HFFc6 (cell line): ENCODE measurements at places on chromosomes 11 and 22. TPM values are rescaled to one million over a fixed set of nuclear protein-coding genes. Genes with fewer than 3 reads are reported as not detected.

DNA sequence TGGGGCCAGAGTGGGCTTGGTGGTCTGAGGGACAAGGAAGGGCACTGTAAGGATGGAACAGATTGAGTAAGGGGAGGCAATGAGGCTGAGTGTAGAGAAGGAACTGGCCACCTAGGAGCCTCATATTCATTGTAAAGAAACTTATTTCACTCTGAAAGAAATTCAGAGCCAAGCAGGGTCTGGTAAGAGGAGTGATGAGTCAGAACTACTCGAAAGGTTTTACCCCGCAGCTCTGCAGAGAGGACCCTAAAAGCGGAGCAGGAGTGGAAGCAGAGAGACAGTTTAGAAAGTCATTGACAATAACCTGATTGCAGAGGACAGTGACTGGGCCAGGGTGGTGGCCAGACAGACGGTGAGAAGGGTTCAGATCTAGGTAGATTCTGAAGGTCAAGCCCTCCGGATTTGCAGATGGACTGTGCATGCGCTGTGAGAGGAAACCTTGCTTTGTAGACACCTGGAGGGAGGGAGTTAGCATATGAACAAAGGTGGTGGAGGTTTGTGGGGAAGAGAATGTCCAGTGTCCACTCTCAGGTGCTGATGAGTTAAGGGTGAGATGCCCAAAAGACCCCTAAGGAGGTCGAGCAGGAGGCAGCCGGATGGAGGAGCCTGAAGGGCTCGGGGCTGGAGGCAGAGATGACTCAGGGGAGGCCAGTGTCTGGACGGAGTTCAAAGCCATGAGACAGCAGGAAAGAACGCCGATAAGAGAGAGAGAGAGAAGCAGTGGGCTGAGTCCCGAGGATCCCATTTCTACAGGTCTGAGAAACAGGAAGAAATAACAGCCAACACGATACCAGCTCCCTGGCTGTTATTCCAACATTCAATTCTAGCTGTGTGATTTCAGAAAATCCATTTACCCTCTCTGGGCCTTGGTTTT lies 546.0 kb downstream of the BRD1 start:
- no peaks in the 10 kb centered on the region for H3K4me1 ChIP-seq
- no peak overlapping the region for H3K27ac ChIP-seq
- H3K36me3 ChIP-seq, result peaks cover 25% of the 10 kb centered on the region

DNA sequence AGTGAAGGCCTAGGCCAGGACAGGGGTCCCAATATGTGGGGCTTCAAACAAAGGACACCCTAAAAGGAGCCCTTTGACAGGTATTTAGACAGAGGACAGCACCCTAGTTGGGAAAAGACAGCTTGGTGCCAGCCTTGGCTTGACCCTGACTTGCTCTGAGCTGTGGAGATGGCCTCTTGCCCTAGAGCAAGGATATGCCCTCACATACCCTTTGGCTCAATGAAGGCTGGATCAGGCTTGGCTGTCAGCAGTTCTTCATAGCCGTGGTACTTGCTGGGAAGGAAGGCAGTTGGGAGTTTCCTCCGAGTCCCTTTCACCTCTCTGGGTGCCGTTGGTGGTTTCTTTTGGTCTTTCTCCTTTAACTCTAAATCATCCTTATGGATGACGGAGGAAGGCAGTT lies 96.2 kb downstream of the RNF169 start:
- H3K4me1 ChIP-seq, result peaks cover 30% of the 10 kb centered on the region
- DNase-seq, result no peak
- H3K27ac ChIP-seq, result no peak overlapping the region
- H3K36me3 ChIP-seq, result peaks cover 9% of the 10 kb centered on the region
- H3K27me3 ChIP-seq, result peaks cover 2% of the 10 kb centered on the region

- no peaks in the 10 kb centered on the region for H3K27me3 ChIP-seq
- H3K27ac ChIP-seq, result no peak overlapping the region
These were observed 16.0 kb downstream of the CSTPP1 start for GRCh38 chr11:46952553-46952952.

GRCh38 chr11:134519788-134520187 lies 107.7 kb upstream of the B3GAT1 start:
- no peak overlapping the region for H3K4me3 ChIP-seq
- H3K4me1 ChIP-seq, result no peaks in the 10 kb centered on the region
- DNase-seq, result no peak
- peaks cover 3% of the 10 kb centered on the region; the same call in 1 of the 2 replicates for H3K27me3 ChIP-seq

MS4A3 gene
- total RNA-seq, result not detected in 3 replicates

OR6M1 gene
- not detected in 2 replicates for total RNA-seq

DNA sequence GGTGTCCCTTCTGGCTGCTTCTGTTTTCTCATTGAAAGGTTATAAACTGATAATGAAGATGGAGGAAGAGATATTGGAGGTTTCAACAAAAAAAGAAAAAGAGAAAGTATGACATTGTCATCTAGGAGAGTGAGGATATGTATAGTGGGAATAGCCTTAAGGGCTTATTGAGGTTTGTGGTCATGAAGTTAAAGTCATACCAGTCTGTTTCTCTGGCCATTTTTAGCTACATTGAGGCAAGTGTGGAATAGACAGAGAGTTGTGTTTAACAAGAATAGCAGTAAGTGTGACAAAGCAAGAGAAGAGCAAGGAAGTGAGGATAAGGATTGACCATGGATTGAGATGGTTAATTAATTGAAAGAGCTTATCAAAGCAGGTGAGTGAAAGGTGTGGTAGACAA lies 110.4 kb downstream of the ELP4 start:
- no peaks in the 10 kb centered on the region for H3K27me3 ChIP-seq
- H3K36me3 ChIP-seq, result no peaks in the 10 kb centered on the region
- no peak overlapping the region for H3K4me3 ChIP-seq
- H3K27ac ChIP-seq, result no peak overlapping the region

MYO18B gene
- not detected in 2 replicates for total RNA-seq

- no peak overlapping the region for H3K27ac ChIP-seq
- DNase-seq, result no peak
- H3K27me3 ChIP-seq, result no peaks in the 10 kb centered on the region
- H3K36me3 ChIP-seq, result peaks cover 10% of the 10 kb centered on the region
These were observed 552.1 kb upstream of the CHORDC1 start for GRCh38 chr11:90774727-90775566.

DNA sequence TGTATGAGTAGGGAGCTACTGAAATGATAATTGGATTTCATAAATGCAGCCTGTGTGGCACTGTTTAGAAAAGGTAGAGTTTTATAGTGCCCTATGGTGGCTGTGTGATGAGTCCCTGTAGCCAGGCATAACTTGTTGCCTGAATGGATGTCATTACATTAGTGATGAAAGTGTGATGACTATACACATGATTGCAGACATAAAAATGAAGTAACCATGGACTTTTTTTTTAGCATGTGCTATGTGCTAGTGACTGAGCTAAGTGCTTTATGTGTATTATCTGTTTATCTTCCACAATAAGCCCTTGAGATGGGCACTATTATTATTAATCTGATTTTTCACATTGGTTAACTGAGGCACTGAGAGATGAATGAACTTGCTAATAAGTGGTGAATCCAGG lies 13.5 kb upstream of the GRAMD1B start:
- no peaks in the 10 kb centered on the region for H3K36me3 ChIP-seq
- peaks cover 16% of the 10 kb centered on the region for H3K4me1 ChIP-seq
- no peak overlapping the region for H3K4me3 ChIP-seq
- no peak overlapping the region for H3K27ac ChIP-seq
- DNase-seq, result no peak

DNA sequence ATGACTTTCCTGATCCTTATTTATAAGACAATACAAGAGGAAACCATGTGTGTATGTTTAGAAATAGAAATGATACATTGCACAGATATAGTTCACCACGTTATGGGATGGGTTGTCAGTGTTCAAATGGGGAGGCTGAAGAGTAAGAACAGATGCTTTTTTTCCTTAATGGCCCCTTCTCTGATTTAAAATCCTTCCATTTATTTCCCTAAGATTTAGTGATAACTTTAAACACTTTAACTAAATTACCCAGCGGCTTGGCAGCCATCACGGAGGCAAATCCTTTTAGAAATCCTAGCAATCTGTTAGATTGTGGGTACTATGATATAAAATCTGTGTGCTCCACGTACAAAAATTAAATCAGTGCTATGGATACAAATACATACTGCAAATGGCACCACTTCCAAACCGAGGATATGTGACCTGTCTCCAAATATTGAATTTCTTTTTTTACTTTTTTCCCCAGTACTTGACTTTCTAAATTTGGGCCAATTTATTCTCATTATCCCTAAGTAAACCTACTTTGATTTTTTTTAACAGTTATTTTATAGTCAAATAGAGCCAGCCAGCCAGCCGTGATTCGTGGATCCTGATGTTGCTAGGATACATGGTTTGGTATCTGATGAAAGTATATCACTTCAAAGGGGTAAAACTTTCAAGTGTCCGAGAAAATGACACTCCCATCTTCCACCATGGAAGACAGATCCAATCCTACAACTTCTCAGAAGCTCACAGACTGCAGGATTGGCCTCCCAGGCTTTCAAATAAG lies 46.1 kb downstream of the BDNF start:
- peak overlapping the region; percentile 22; the same call in 1 of the 2 replicates for H3K4me3 ChIP-seq
- peak overlapping the region; percentile 65 for H3K27ac ChIP-seq
- no peak for DNase-seq
- peaks cover 85% of the 10 kb centered on the region for H3K36me3 ChIP-seq

DNA sequence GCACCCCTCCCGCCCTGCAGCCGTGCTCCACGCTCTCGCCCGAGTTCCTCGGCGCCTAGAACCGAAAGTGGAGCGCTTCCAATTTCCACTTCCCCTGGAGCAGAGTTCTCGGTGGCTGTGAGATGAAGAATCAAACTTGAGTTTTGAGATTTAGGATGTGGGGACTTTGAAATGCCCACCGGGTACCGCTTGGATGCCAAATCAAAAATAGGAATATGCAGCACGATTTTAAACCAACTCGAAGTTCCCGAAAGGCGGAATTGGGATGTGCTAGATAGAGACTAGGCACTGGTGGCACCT lies 569 bp downstream of the POLA2 start:
- H3K4me1 ChIP-seq, result peaks cover 32% of the 10 kb centered on the region
- no peak for DNase-seq
- H3K36me3 ChIP-seq, result peaks cover 18% of the 10 kb centered on the region; the same call in 1 of the 2 replicates
- H3K4me3 ChIP-seq, result peak overlapping the region; percentile 98
- no peaks in the 10 kb centered on the region for H3K27me3 ChIP-seq

- H3K27me3 ChIP-seq, result peaks cover 6% of the 10 kb centered on the region; the same call in 1 of the 2 replicates
- H3K27ac ChIP-seq, result peak within 1 kb of the TSS; percentile 68
- H3K4me1 ChIP-seq, result peaks cover 56% of the 10 kb centered on the region
- no peaks in the 10 kb centered on the region for H3K36me3 ChIP-seq
These were observed at the start of gene OSBPL5 for GRCh38 chr11:3165152-3165705. TSS of gene OSBPL5 (minus strand) at chr11:3165310. CDS start at chr11:3129148, 36,162 bp downstream.

GRCh38 chr11:102633385-102634026 lies 8.4 kb upstream of the MMP20 start:
- H3K4me1 ChIP-seq, result no peaks in the 10 kb centered on the region
- no peaks in the 10 kb centered on the region for H3K36me3 ChIP-seq
- no peak overlapping the region for H3K4me3 ChIP-seq
- DNase-seq, result no peak

- H3K27me3 ChIP-seq, result no peaks in the 10 kb centered on the region
- peak overlapping the region; percentile 68 for H3K27ac ChIP-seq
- peak overlapping the region; percentile 54 for H3K4me3 ChIP-seq
- peak; percentile 50 for DNase-seq
- H3K36me3 ChIP-seq, result peaks cover 7% of the 10 kb centered on the region
- peaks cover 85% of the 10 kb centered on the region for H3K4me1 ChIP-seq
These were observed 9.8 kb downstream of the PDHX start for GRCh38 chr11:34926101-34926830.

GRCh38 chr22:21937041-21937820 lies 15.4 kb downstream of the PPM1F start:
- H3K27ac ChIP-seq, result peak overlapping the region; percentile 99
- H3K27me3 ChIP-seq, result no peaks in the 10 kb centered on the region; the same call in none of the 2 replicates
- DNase-seq, result no peak
- peak overlapping the region; percentile 84 for H3K4me3 ChIP-seq
- H3K36me3 ChIP-seq, result peaks cover 31% of the 10 kb centered on the region

GRCh38 chr11:19660076-19660475 lies 52.6 kb upstream of the NAV2 start:
- H3K4me1 ChIP-seq, result peaks cover 18% of the 10 kb centered on the region
- peak; percentile 63 for DNase-seq
- peaks cover 3% of the 10 kb centered on the region for H3K27me3 ChIP-seq
- H3K27ac ChIP-seq, result no peak overlapping the region

DCHS1 gene
- total RNA-seq, result 1.3 to 2.5 TPM (median 1.4 TPM) in 3 replicates

DNA sequence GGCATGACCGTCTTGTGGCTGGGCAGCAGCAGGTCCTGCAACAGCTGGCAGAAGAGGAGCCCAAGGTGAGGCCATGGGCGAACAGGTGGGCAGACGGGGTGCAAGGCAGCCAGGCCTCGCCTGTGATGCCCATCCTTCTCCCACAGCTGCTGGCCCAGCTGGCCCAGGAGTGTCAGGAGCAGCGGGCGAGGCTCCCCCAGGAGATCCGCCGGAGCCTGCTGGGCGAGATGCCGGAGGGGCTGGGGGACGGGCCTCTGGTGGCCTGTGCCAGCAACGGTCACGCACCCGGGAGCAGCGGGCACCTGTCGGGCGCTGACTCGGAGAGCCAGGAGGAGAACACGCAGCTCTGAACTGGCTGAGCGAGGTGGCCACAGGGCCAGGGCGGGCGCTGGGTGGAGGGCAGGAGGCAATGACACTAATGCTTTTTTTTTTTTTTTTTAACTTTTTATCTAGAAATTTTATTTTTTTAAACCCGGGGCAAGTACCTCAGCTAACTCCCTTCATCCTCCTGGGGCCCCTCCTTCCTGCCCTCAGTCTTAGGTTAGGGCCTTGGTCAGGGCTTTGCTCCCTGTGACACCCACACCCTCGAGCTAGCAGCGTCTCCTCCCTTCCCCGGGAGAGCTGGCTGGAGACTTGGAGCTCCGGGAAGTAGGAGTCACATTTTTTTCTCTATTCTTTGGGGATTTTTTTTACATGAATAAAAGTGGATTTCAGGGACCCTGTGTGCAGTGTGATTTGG lies 16.0 kb downstream of the PLCB3 start:
- H3K4me3 ChIP-seq, result peak overlapping the region; percentile 96; the same call in 1 of the 2 replicates
- H3K27ac ChIP-seq, result peak overlapping the region; percentile 99
- no peak for DNase-seq
- peaks cover 28% of the 10 kb centered on the region for H3K36me3 ChIP-seq
- H3K27me3 ChIP-seq, result peaks cover 14% of the 10 kb centered on the region

- peaks cover 2% of the 10 kb centered on the region for H3K27me3 ChIP-seq
- no peak overlapping the region for H3K4me3 ChIP-seq
- H3K36me3 ChIP-seq, result no peaks in the 10 kb centered on the region
- H3K4me1 ChIP-seq, result no peaks in the 10 kb centered on the region
- DNase-seq, result no peak
- H3K27ac ChIP-seq, result no peak overlapping the region
These were observed 109.2 kb upstream of the DRD2 start for GRCh38 chr11:113584371-113584770.

SLN gene
- total RNA-seq, result not detected in 3 replicates

MIAT gene
- total RNA-seq, result 0.37 to 0.71 TPM (median 0.57 TPM) in 3 replicates

GRCh38 chr11:129702410-129703398 lies 112.9 kb upstream of the TMEM45B start:
- no peak overlapping the region for H3K4me3 ChIP-seq
- no peak for DNase-seq
- H3K27ac ChIP-seq, result no peak overlapping the region
- H3K4me1 ChIP-seq, result no peaks in the 10 kb centered on the region
- no peaks in the 10 kb centered on the region for H3K36me3 ChIP-seq
- peaks cover 52% of the 10 kb centered on the region for H3K27me3 ChIP-seq

SNX32 gene
- total RNA-seq, result not detected in 3 replicates
